ENCODE measurements at places on chromosomes 5 and 9. TPM values are rescaled to one million over a fixed set of nuclear protein-coding genes. Genes with fewer than 3 reads are reported as not detected.

DNA sequence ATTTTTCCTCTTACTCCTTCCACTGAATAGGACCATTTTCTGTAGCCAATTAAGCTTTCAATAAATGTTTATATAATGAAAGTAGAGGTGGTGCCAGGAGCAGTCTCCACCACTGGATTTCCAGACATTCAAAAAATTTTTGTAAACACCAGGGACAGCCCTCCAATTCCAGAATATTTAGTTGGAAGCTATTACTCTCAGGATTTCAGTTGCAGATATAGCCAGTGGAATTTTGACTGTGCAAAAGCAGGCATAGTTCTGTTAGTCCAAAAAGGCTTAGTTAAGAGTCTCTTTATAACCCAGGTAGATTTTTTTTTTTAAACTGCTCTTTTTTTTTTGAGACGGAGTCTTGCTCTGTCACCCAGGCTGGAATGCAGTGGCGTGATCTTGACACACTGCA lies 138.1 kb upstream of the DMRT1 start:
- DNase-seq: no peak

GRCh38 chr5:135551593-135552447 lies 16.1 kb upstream of the NEUROG1 start:
- DNase-seq: no peak

DNA sequence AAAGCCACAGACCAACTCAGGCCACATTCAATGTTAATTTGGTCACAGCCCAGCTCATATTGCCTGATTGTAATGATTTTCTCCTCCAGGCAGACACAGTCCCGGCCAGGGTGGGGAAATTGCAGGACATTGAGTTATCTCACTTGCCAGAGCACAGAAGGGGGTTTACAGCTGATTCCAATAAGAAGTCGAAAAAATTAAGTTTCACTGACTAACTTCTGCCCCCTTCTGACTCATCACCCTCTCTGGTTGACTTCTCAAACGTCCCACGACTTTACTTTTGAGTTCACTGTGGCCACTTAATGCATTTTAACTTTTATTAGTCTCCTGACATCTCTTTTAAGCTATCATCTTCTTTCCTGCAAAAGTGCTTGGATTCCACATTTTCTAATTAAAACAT lies 321.4 kb upstream of the WWC1 start:
- peak; percentile 14 for DNase-seq

The PCDHA13 gene
- not detected for polyA plus RNA-seq

The PCDHGA3 gene
- polyA plus RNA-seq: 2.5 TPM

The LIFR gene
- polyA plus RNA-seq: 6.8 TPM

Measured in BJ (cell line).